ENCODE measurements at places on chromosomes 2 and 18.

- DNase-seq: no peak
Observed at GRCh38 chr2:155842103-155842502, 490.4 kb downstream of the NR4A2 start.

GRCh38 chr2:106020032-106020431 lies 174.1 kb downstream of the UXS1 start:
- DNase-seq: no peak

- DNase-seq: no peak
Observed at GRCh38 chr18:40222776-40223175, 1732.3 kb upstream of the PIK3C3 start.

GRCh38 chr18:39344487-39344886 lies 1778.9 kb upstream of the CELF4 start:
- no peak for DNase-seq

- DNase-seq: no peak
Observed at GRCh38 chr2:237413777-237414661, at the start of gene COL6A3. TSS of gene COL6A3 (minus strand) at chr2:237414164. CDS start at chr2:237396817, 17,347 bp downstream.

DNA sequence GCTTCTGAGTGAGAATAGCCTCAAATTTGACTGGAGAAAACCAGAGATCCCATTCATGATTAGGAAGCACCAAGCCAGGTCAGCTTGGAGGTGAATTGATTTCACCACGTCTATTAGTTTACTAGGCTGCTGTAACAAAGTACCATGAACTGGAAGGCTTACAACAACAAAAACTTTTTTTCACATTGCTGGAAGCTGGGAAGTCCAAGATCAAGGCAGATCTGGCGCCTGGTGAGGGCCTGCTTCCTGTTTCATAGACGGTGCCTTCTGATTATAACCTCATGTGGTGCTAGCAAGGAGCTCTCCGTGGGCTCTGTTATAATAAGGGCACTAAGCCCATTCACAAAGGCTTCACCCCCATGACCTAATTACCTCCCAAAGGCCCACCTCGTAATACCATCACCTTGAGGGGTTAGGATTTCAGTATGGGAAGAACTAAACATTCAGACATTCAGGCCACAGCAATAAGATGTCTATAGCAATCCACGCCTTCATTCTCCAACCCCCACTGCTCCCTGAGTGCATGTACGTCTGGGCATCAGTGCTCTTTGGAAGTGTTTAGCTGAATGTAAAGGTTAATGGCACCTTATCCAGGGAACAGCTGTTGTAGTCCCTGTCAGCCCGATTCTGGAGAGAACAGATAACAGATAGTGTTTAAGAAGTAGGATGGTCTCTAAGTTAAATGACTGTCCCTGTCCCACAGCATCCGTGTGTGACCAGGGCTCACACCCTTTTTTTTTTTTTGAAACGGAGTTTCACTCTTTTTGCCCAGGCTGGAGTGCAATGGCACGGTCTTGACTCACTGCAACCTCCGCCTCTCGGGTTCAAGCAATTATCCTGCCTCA lies 89.2 kb downstream of the SOCS6 start:
- no peak for DNase-seq

DNA sequence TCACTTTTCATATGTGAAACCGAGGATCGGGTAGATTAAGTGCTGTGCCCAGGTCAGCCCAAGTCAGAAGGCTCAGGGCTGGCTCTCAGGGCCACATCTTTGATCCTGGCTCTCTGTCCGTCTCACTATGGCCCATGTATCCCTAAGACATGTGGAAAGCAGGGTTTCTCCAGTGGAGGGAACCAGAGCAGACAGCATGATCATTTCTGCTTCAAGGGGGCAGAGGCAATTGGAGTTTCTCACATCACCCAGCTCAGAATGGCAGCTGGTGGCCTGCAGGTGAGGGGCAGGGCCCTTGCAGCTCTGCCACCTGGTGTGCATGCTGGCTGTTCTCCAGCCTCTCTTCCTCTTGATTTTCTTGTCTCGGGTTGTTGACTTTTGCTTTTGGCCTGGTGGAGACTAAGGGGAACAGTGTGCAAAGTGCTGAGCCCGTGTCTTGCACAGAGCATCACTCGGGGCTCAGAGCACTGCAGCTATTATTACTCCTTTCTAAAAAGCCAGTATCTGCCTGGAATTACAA lies 27.0 kb downstream of the LDLRAD4 start:
- no peak for DNase-seq

DNA sequence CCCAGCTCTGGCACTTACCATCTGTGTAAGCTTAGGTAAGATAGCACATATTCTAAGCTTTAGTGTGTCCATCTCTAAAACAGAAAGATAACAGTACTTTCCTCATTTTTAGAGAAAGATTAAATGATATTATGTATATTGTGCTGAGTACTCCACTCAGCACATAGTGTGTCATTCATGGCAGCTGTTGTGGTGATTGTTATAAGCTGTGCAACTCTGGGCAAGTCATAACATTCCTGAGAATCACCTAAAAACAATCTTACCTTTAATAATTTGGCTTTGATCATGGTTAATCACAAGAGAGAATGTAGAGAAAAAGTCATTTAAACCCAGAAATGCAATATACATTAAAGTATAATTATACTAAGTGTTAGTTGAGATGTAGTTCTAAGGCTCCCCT lies 391.5 kb downstream of the GALNT13 start:
- no peak for DNase-seq

GRCh38 chr18:53941601-53942338 lies 282.7 kb downstream of the MBD2 start:
- DNase-seq: no peak
